ENCODE measurements at places on chromosomes 1 and 21. TPM values are rescaled to one million over a fixed set of nuclear protein-coding genes. Genes with fewer than 3 reads are reported as not detected.

- no peak for DNase-seq
These were observed 11.0 kb upstream of the AVPR1B start for GRCh38 chr1:206128196-206128595.

DNA sequence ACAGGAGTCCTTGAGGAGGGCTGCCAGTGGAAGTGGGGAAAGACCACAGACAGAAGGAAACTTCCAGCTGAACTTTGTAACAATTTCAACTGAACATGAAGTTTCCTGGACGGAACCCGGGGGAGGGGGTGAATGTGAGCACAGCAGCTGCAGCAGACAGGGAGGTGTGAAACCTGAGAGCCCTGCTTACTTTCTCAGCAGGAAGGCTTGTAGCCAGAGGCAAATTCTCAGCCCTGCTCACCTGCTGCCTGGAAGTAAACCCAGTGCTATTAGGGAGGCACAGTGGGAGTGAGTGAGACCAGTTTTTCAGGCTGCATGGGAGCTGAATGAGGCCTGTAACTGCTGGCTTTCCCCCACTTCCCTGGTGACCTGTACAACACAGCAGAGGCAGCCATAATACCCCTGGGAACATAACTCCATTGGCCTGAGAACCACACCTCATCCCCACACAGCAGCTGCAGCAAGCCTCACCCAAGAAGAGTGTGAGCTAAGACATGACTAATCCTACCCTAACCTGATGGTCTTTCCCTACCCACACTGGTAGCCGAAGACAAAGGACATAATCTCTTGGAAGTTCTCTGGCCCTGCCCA, 9.6 kb upstream of the SPRR2F start:
- DNase-seq = no peak

DNA sequence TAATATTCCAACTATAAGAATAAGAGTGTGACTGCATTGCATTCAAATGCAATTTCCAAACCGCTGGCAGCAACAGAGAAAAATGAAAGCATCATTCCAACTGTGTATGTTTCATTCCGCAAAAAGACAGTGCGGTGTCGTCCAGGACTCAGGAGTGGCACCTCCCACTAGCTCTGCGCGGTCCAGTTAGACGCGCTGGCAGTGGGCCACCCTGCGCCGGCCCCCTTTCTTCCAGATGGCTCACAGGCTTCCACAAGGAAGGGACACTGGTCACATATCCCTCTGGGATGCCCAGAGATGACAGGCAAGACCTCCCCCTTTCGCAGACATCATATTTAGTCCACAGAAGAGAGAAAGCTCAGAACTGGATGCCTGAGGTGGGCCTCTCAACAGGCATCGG, 11.9 kb downstream of the WRAP73 start:
- DNase-seq = no peak

DNA sequence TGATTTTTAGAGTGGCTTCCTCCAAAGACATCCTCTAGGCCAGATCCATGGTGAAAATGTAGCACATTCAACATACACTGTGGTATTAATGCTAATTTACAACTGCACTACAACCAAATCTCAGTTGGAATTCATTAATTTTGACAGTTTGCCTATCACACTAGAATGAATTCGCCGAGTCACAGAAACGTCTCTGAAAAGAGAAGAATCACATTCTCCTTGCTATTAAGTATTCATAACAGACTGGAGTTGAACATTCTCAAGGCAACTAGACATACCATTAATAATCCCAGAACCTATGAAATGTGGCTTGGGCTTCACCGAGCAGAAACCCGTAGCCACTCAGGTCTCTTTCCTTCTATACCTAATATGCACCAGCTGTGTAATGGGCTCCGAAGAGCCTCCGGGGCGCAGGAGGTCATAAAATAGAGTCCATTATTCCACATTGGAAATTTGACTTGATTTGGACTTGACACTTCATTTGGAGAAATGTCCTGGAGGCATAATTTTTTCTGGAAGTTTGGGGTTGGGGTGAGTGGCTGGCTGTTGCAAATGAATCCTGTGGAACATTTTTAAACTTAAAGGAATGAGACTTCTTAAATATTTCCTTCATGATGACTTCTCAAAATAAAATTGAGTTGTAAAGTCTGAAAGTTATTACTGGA, 117.1 kb downstream of the DSCAM start:
- DNase-seq = no peak

GRCh38 chr21:27450216-27450615, 483.3 kb upstream of the ADAMTS5 start:
- DNase-seq = no peak

DNA sequence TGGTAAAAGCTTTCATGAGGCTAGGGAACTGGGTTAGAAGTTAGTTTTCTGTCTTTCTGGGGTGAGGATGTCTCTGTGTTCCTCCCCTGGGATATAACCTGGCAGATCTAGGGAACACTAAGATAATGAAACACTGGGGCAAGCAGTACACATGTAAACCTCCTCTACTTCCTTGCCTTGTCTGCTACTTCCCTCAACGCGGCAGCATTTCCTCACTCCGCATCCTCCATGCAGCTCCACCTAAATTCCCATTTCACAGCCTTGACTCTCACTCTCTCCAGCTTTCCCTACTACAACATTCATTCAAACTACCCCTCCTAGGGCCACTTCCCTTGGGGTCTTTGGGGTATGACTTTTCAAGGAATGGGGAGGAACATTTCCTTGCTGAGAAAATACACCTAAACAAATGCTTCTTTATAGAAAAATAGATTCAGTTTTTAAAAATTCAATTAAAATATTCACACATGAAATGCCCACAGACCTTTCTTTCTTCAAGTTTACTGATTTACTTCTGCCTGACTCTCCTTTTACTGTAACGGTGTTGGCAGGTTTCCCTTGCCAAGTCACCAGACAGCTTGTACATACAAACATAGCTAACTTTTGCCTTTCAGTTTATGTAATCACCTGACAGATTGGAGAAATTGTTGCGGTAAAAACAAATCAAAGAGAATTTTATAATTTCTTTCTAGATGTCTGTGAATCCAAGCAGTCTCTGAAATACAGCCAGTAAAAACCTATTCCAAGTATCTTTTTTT, 90.1 kb downstream of the TNFSF18 start:
- DNase-seq = no peak

GRCh38 chr1:108570998-108571401, 11.1 kb downstream of the EEIG2 start:
- no peak for DNase-seq

DNA sequence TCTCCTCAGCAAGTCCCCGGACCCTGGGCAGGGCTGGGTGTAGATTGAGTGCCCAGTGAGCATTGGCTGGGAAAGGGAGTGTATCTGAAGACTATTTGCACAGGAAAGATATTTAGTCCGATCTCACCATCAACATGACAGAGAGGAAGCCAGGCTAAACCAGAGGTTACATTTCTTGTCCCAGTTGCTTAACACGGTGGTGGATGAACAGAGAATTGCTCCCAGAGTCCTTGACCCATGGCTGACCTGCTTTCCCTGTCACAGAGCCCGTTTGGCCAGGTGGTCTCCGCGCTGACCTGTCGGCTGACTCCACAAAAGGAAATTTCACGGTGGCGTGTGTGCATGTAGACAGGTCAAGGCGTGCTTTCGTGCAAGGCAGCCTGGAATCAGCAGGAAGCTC, 83.5 kb downstream of the BEND5 start:
- no peak for DNase-seq

DNA sequence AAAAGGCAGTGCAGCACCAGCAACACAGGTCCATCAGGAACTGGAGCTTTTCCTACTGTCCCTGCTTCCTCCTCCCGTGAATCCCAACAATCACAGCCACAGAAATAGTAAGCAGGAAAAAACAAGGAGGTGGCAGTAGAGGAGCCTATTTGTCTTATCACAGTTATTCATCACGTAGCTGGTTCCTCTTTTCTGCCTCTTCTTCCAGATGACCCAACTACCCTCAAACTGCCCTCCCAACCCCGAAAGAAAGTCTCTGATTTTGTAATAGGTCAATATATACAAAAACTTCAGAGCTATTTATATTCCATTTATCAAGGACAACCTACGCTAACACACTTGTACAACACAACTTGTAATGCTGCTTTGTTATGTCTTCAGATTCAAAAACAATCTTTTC, 21.4 kb downstream of the GNB1 start:
- DNase-seq = no peak

- no peak for DNase-seq
These were observed 757.3 kb downstream of the LTN1 start for GRCh38 chr21:28235169-28235895.

GRCh38 chr1:41627491-41628280, 143.2 kb upstream of the EDN2 start:
- DNase-seq = no peak

GRCh38 chr1:51569284-51570062, 47.4 kb upstream of the OSBPL9 start:
- DNase-seq = peak; percentile 75

- no peak for DNase-seq
These were observed 369.1 kb upstream of the ADGRL2 start for GRCh38 chr1:81431624-81432000.

GRCh38 chr1:242449661-242450060, 74.8 kb downstream of the PLD5 start:
- no peak for DNase-seq

DNA sequence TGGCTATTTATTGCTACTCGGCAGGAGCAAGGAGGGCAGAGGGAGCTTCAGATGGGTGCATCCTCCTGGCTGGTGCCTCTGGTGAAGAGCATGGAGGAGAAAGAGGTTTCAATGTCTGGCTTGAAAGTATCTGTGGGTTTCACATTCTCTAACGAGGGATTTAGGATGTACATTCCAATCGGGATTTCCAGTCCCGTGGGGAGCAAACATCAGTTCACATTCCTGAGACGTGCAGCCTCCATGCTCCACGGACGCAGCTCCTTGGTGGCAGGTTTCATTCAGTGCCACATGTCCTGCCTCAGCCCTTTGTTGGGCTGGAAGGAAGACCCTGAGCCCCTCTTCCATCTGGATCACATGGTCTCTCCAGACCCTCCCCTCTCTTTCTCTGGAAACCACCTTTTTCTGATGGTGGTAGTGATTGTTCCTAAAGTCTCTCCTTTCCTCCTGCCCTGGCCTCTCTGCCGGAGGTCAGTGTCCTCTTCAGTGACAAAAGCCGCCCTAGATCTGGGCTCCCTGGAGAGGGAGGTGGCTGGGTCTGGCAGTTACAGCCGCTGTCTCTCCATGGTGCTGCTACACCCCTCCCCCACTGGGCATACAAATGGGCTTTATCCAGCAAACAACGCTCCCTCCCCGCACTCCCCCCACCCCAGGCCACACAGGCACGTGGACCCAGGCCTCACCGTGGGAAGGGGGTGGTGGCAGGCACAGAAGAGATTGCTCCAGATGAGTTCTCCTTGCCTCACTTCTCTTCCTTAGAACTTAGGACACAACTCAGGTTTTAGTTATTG, 826 bp upstream of the CA14 start:
- DNase-seq = no peak

GRCh38 chr1:20080441-20081352, 10.7 kb downstream of the PLA2G5 start:
- no peak for DNase-seq

The PCP4L1 gene
- total RNA-seq = not detected

The OLIG1 gene
- total RNA-seq = 1.7 TPM

The CHI3L2 gene
- total RNA-seq = not detected

The TCP10L gene
- total RNA-seq = not detected

The FGR gene
- total RNA-seq = not detected

The EPHA2 gene
- 64.0 TPM for total RNA-seq

The RSBN1 gene
- 6.1 TPM for total RNA-seq

The OTUD3 gene
- 2.5 TPM for total RNA-seq

The WNT2B gene
- 0.23 TPM for total RNA-seq

The TENT5C gene
- total RNA-seq = not detected

Data from Caki2 (cell line).